ENCODE measurements at places on chromosomes 12 and 14.

DNA sequence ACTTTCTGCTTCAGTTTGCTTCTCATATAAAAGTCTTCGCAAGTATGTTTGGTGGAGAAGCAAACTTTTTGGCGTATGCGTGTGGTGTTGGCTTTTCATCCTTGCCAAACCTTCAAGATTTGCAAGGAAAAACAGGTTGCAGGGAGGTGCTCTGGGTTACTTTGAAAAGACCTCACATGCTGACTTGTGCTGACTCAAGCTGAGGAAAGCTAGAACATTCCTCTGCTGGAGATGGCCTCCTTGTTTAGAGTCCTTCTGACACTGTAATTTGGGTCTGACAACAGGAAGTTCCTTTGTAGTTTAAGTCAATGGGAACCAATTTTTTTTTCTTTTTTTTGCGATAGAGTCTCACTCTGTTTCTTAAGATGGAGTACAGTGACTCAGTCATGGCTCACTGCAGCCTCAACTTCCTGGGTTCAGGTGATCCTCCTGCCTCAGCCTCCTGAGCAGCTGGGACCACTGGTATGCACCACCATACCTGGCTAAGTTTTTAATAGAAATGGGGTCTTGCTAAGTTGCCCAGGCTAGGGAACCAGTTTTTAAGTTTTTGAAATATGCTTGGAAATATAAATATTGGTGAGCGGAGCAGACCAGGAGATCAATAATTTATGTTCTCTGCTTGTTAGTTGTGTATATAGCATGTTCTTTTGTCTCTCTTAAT, 2.6 kb upstream of the ACACB start:
- no peak for DNase-seq

DNA sequence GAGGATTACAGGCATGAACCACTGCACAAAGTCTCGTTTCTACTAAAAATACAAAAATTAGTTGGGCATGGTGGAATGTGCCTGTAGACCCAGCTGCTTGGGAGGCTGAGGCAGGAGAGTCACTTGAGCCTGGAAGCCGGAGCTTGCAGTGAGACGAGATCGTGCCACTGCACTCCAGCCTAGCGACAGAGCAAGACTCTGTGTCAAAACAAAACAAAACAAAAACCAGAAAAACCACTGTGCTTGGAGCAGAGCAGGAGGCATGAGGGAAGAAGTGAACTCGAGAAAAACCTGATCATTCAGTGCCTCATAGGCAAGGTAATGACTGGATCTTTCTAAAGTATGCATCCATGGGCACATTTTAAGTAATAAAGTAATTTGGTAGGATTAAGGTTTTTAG, 487.8 kb downstream of the KCNH5 start:
- DNase-seq, result no peak

GRCh38 chr12:96225994-96226399, 31.8 kb downstream of the ELK3 start:
- DNase-seq, result no peak

GRCh38 chr12:49413796-49414195, 46.5 kb downstream of the SPATS2 start:
- DNase-seq, result no peak

GRCh38 chr12:100793182-100793581, 1.4 kb upstream of the ANO4 start:
- no peak for DNase-seq

All from stimulated activated CD8-positive, alpha-beta memory T cell treated with anti-CD3 and anti-CD28 coated beads, Interleukin-7, amount 100 ng/mL, for 4 hours (primary cell).